GM04504 (cell line): ENCODE measurements at places on chromosomes 4 and X.

GRCh38 chr4:8657381-8658088, 65.0 kb downstream of the CPZ start:
- no peak for DNase-seq

DNA sequence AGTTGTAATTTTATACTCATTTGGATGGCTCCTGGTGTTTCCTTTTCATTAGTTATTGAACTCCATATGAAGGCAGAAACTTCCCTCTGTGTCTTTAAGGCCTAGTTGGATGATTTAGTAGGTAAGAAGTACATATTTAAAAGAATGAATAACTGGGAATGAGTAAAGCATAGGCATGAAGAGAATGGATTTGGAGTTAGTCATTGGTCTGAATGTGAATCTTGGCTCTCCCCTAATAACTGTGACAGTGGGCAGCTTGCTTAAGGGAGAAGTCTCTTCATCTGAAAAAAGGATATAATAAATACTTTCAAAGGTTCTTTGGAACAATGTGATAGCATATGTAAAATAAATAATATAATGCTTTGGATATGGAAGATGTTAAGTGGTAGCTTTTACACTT, 13.2 kb downstream of the SNX25 start:
- DNase-seq = no peak

GRCh38 chr4:11535333-11535732, 106.6 kb upstream of the HS3ST1 start:
- DNase-seq = no peak

GRCh38 chrX:103503163-103503852, 16.0 kb downstream of the RAB40A start:
- DNase-seq = no peak
